Kasumi-1 (cell line): ENCODE measurements at places on chromosomes 1 and 21.

DNA sequence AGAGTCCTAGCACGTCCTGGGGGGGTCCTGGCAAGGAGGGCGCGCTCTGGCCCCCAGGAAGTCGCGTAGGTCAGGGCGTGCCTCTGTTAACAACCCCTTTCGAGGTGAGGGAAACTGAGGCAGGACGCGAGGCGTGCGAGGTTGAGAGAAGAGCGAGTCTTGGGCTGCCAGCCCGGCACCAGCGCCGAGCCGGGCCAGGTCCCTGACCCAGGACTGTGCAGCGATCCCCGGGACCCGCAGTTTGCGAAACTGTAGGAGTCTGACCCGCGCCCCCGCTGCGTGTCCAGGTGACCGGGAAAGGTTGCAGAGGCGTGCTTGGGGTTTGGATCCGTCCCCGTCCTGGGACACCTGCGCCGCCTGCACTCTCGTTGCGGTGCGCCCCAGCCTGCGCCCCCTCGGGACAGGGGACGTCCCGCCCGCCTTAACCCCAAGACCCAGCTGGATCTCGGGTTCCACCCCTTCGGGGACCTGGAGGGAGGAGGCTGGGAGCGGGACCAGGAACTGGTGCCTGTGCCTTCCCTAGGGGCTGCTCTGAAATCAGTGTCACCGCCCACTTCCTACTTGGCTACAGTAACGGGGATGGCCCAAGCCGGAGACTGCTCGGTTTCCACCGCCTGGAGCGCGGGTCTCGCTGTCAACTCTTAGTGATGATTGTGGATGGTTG is 493 bp downstream of the DISC1 start:
- DNase-seq = peak; percentile 86

DNA sequence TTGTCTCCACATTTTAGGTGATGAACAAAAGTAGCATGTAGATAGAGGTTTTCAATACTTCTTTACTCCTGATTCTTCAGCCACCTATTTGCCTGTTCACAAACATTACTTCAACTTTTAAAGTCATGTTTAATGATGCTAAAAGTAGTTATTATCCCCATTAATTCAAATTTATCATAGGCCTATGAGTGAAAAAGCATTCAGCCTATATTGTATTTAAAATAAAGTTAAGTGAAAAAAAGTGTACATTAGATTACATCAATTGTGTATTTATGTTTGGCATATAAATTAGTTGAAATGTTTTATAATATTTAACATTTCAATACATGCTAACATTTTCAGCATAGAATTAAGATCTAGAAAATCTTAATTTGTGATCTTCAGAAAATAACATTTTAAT is 10.5 kb downstream of the CDKN2C start:
- DNase-seq = no peak

- DNase-seq = no peak
Observed at GRCh38 chr21:45332415-45332814, 44.7 kb upstream of the POFUT2 start.

DNA sequence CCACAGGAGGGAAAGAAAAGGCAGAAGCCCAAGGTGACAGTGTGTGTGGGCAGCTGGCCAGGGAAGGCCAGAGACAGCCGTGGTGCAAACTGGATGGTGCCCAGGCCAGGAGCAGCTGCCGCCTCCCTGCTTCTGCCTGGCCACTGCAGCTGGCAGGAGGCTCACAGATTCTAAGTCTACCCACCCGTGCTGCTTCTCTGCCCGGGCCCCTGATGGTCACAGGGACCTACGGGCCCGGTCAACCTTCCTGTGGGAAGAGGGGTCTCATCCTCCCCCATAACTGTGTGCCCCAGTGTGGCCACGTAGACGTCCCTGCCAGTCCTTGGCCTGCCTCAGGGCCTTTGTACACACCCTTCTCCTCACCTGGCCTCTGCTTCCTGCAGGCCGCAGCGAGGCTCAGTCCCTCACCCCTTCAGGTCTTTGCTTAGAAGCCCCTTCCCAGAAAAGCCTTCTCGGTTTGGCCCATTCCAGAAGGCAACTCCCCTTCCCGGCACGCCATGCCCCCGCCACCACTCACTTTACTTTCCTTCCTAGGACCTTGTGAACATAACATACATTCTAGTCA is 192.6 kb upstream of the AJAP1 start:
- DNase-seq = no peak

GRCh38 chr1:30754684-30755171 is 2.8 kb downstream of the LAPTM5 start:
- DNase-seq = no peak

- DNase-seq = no peak
Observed at GRCh38 chr1:14003552-14003951, 303.6 kb downstream of the PRDM2 start.

GRCh38 chr1:245440922-245441321 is 286.1 kb downstream of the KIF26B start:
- no peak for DNase-seq

GRCh38 chr1:167196166-167196565 is 24.5 kb upstream of the POU2F1 start:
- DNase-seq = no peak
